CD4-positive, alpha-beta T cell (primary cell): ENCODE measurements at places on chromosomes 1 and 21. TPM values are rescaled to one million over a fixed set of nuclear protein-coding genes. Genes with fewer than 3 reads are reported as not detected.

RIMS3 gene
- 0.99 TPM for total RNA-seq

TLCD4 gene
- not detected for total RNA-seq

LEFTY1 gene
- not detected for total RNA-seq

S100A9 gene
- total RNA-seq, result 35.3 TPM

DNA sequence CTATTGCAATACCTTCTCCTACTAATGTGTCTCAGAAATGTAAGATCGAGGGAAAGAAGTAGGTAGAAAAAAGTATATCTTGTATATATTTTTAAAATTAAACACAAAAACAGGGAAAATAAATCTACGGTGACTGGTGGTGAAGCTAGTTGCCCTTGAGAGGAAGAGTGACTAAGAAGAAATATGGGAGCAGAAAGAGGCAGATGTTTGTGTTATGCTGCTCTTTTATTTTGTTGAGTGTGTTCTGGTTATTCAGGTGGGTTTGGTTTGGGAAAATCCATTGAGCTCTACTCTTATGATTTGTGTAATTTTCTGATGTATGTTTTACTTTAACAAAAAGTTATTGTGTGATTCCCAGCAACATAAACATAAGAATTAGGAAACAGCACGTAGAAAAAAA, 444.9 kb upstream of the B3GALT2 start:
- no peak overlapping the region for H3K4me3 ChIP-seq
- no peaks in the 10 kb centered on the region for H3K27me3 ChIP-seq
- no peak overlapping the region for H3K27ac ChIP-seq
- no peak for DNase-seq
- no peaks in the 10 kb centered on the region for H3K36me3 ChIP-seq
